ENCODE measurements at places on chromosomes 4 and X. TPM values are rescaled to one million over a fixed set of nuclear protein-coding genes. Genes with fewer than 3 reads are reported as not detected.

Gene FGG
- 172 TPM for total RNA-seq

Gene HPGD
- 144 TPM for total RNA-seq

- no peak overlapping the region for H3K4me3 ChIP-seq
- DNase-seq = no peak
These were observed 148.1 kb upstream of the GATB start for GRCh38 chr4:151908734-151909497.

DNA sequence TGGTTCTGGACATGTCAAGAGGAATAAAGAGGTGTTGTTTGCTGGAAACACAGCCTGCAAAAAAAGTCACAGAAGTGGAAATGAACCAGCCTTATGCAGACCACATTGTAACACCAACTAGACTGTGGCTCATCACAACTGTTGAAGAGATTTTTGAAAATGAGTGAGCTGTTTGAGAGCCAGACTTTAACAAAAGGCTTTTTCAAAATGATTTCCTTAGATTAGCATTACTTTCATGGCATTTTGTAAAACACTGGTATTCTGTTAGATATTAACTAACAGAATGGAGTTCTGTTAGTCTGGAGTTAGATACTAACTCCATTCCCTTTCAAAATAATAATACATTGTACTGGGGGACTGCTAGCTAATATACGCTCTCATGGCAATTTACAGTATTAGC, 60.6 kb upstream of the GABRA2 start:
- no peaks in the 10 kb centered on the region for H3K36me3 ChIP-seq
- no peak for DNase-seq
- H3K4me3 ChIP-seq = no peak overlapping the region
- no peaks in the 10 kb centered on the region for H3K27me3 ChIP-seq
- no peaks in the 10 kb centered on the region for H3K4me1 ChIP-seq
- H3K27ac ChIP-seq = no peak overlapping the region

DNA sequence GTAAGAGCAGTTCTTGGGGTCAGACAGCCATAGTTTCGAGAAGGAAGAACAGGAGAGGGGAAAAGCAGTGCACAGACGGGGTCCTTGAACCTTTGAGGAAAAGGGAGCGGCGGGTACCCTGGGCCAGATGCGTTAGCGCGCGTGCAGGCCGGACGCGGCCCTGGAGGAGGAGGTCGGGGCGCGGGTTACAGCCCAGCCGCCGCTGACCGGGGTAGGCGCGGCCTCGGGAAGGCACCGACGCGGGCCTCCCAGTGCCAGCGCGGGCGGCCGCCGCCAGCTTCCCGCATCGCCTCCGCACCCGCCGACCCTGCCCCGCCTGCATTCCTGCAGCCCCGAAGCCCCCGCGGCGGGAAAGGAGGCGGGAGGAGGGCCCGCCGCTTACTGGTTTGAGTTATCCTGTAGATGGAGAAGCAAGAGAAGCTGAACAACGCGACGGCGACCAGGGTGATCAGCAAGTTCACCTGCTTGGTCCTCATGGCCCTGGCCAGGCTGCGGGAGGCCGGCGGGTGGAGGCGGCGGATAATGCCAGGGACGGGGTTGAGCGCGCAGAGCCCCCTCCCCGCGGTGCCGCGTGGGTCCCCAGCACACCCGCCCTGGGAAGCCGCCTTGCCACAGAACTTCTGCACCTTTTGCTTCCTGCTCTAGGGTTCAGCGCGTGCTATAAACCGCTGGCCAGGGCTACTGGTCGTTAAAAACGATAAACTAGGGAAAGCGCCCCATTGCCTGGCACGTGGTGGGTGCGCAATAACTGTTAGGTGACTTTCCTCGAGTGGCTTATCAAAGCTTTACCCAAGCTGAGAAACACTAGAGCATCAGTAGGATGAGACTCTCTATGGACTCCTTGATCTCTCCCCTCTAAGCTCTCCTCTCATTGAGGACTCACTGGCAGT, at the start of gene MGAT4D:
Gene MGAT4D (minus strand): TSS at position 547 of the 890 bp plus-strand sequence. CDS start 71 bp downstream, at position 476.
- H3K36me3 ChIP-seq = no peaks in the 10 kb centered on the region
- peaks cover 3% of the 10 kb centered on the region for H3K4me1 ChIP-seq
- no peak within 1 kb of the TSS for H3K27ac ChIP-seq
- peak; percentile 11 for DNase-seq
- peaks cover 64% of the 10 kb centered on the region for H3K27me3 ChIP-seq
- no peak within 1 kb of the TSS for H3K4me3 ChIP-seq

DNA sequence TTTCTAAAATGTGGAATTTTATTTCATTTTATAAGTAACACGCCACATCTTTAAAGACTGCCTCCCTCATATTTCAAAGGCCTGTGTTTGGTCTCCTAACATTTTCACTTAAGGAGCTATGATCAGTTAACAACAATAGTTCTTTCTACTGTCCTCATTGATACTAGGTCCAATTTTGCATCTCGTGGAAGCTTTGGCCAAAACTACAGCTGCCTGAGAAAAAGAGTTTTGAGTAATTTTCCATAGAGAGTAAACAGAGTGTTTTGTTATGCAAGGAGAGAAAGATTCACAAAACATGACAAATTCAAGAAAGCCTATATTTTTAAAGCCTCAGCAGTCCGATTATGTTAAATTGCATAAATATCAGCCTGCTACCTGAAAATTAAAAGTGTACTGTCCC, 11.4 kb upstream of the PCDH18 start:
- no peaks in the 10 kb centered on the region for H3K27me3 ChIP-seq
- H3K4me3 ChIP-seq = no peak overlapping the region
- no peaks in the 10 kb centered on the region for H3K36me3 ChIP-seq
- H3K4me1 ChIP-seq = peaks cover 10% of the 10 kb centered on the region
- no peak overlapping the region for H3K27ac ChIP-seq

DNA sequence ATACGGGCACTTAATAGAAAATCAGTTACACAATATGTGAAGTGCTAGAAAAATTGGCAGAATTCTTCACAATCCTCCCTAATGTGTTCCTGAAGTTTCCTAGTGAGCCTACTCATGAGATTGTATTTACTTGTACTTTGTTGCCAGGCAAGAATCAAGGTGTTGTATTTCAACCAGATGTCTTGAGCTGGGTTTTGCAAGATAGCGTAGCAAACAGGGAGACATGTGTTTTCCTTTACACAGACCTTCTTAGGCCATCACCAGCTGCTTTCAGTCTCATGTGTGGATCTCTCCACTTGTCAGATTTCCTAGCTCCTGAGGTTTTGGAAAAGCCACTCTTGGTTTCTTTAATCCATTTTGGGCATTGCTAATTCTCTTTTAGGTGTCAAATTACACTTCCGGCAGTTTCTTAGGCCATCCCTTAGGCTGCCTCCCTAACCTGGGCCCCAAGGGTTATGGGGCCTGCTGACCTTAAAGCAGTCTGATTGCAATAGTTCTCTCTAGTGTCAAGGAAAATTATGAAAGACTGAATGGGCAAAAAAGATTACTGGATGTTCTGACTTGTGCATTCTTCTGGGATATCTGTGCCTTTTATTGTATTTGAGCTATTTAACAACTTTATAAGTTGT, 12.2 kb upstream of the EDA start:
- H3K36me3 ChIP-seq = no peaks in the 10 kb centered on the region
- H3K27me3 ChIP-seq = no peaks in the 10 kb centered on the region
- DNase-seq = peak; percentile 16
- no peak overlapping the region for H3K27ac ChIP-seq

DNA sequence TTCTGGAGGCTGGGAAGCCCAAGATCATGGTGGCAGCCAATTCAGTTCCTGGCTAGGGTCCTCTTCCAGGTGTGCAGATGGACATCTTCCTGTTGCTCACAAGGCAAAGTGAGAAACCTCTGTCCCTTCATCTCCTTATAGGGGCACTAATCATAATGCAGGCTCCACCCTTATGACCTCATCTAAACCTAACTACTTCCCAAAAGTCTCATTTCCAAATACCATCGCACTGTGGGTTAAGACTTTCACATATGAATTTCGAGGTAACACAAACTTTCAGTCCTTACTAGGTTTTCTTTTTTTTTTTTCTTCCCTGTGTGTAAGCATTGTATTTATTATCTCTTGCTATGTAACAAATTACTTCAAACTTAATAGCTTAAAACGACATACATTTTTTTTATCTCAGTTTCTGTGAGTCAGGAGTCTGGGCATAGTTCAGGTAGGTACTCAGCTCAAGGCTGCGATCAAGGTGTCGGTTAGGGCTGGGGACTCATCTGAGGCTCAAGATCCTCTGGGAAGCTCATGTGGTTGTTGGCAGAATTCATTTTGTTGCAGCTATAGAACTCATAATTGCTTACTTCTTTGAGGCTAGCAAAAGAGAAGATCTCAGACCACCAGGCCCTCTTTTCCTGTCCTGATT, 204.7 kb upstream of the STK26 start:
- H3K4me1 ChIP-seq = peaks cover 2% of the 10 kb centered on the region
- H3K36me3 ChIP-seq = no peaks in the 10 kb centered on the region
- DNase-seq = no peak
- no peak overlapping the region for H3K27ac ChIP-seq
- H3K4me3 ChIP-seq = no peak overlapping the region
- no peaks in the 10 kb centered on the region for H3K27me3 ChIP-seq

All from lung (tissue), 17 donors.